ENCODE measurements at places on chromosomes 2 and 18. TPM values are rescaled to one million over a fixed set of nuclear protein-coding genes. Genes with fewer than 3 reads are reported as not detected.
A peak's percentile ranks its signal among the peaks of the same experiment; 100 is the strongest.

DNA sequence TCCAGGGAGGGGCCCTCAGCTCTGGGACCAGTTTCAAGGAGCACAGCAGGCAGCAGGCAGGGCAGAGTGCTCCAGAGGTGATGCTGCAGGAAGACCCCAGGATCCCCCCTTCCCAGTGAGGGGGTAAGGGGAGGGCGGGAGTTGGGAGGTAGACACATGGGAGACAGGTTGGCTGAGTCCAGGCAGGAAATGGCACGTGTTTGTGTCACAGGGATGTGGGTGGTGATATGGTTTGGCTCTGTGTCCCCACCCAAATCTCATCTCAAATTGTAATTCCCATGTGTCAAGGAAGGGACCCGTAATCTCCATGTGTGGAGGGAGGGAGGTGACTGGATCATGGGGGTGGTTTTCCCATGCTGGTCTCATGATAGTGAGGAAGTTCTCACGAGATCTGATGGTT lies 25.2 kb upstream of the OTOS start:
- no peak for DNase-seq

GRCh38 chr2:25981596-25982272 lies 563 bp downstream of the KIF3C start:
- peak; percentile 23 for DNase-seq

GRCh38 chr18:75364512-75365253 lies 62.8 kb downstream of the SMIM21 start:
- no peak for DNase-seq

The CPSF3 gene
- 28.4 TPM for total RNA-seq
